Brain (organoid and tissue), 16 donors: ENCODE measurements at places on chromosomes 1 and 21. TPM values are rescaled to one million over a fixed set of nuclear protein-coding genes. Genes with fewer than 3 reads are reported as not detected.

DNA sequence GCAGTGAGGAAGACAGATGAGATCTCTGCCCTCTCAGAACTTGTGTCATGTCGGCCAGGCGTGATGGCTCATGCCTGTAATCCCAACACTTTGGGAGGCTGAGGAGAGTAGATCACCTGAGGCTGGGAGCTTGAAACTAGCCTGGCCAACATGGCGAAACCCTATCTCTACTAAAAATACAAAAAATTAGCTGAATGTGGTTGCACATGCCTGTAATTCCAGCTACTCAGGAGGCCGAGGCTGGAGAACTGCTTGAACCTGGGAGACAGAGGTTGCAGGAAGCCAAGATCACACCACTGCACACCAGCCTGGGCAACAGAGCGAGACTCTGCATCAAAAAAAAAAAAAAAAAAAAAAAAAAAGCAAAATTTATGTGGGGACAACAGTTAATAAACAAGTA, 40.9 kb upstream of the RALGPS2 start:
- no peak for DNase-seq

DNA sequence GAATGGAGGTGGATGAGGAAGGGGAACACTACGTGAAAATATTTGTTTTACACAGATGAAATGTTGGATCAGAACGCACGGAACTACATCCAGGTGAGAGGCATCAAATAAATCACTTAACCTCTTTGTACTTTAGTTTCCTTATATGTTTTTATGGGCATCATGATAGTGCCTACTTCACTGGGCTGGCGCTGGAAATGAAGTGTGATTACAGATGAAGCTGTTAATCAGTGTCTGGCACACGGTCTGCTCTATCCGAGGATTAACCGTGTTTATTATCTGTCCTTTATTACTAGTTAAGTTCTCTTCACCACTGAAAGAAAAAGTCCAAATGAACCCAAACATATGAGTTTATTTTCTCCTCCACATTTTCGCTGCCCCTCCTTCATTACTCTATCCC, 96.0 kb upstream of the TRABD2B start:
- no peak for DNase-seq

DNA sequence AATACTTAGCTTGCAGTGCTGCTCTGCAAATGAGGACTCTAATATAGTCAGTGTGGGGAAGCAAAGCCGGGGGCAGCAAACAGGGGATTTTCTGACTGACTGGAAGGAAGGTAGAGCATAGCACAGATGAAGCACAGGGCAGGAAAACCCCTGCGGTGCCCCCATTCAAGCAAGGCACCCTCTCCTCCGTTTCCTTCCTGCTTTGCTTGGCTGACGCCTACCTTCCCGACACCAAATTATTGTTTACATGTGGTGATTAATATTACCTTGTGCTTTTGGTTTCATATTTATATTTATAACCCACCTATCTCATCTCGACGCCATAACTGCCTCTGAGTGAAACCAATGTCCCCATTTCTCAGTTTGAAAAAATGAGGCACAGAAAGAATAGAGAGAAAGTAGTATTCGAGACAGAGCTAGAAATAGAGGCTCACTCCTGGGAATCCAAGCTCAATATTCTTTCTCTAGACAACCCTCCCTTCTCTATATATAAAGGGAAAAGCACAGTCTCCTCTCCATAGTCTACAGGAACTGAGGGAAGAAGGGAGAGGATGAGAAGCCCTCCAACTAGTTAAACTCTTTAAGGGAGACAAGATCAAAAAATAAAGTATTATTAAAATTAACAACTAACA, 41.3 kb downstream of the PIK3C2B start:
- no peak for DNase-seq

The PGLYRP4 gene
- not detected for polyA plus RNA-seq

The DIO1 gene
- polyA plus RNA-seq = not detected

GRCh38 chr1:188170411-188170810, 1341.7 kb downstream of the PLA2G4A start:
- DNase-seq = peak; percentile 42

The SYT14 gene
- polyA plus RNA-seq = 2.6 TPM

GRCh38 chr21:44510508-44511218, 29.3 kb downstream of the KRTAP10-1 start:
- peak; percentile 17 for DNase-seq

DNA sequence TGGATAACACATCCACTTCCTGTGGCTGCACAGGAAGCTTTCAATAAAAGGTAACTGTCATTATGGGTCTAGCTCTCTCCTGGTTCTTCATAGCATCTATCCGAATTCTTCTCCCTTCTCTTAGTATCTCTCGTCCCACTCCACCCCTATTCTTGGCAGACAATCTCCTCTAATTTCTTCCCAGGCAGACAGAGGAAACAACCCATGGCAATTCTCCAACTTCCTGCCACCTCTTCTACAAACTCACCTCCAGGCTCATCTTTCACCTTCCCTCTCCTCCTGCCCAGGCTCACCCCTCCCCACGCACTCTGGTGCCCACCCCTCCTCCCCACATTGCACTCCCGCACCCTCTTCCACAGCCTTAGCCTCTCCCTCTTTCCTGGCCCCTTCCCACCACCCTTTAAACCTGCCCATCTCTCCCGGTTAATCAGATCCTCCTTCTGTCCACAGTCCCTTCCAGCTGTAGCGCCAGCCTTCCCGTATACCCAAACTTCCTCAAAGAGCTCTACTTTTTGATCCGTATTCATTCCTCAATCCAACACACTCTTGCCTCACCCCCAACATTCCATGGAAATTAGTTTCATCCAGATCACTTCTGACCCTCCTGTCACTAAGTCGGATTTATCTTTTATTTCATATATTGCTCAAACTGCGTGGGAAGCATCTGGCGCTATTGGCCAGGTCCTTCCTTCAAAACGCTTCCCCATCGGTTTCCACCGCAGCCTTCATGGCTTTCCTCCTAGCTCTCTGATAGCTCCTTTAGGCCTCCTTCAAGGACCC, 25.9 kb downstream of the SHISA4 start:
- no peak for DNase-seq

DNA sequence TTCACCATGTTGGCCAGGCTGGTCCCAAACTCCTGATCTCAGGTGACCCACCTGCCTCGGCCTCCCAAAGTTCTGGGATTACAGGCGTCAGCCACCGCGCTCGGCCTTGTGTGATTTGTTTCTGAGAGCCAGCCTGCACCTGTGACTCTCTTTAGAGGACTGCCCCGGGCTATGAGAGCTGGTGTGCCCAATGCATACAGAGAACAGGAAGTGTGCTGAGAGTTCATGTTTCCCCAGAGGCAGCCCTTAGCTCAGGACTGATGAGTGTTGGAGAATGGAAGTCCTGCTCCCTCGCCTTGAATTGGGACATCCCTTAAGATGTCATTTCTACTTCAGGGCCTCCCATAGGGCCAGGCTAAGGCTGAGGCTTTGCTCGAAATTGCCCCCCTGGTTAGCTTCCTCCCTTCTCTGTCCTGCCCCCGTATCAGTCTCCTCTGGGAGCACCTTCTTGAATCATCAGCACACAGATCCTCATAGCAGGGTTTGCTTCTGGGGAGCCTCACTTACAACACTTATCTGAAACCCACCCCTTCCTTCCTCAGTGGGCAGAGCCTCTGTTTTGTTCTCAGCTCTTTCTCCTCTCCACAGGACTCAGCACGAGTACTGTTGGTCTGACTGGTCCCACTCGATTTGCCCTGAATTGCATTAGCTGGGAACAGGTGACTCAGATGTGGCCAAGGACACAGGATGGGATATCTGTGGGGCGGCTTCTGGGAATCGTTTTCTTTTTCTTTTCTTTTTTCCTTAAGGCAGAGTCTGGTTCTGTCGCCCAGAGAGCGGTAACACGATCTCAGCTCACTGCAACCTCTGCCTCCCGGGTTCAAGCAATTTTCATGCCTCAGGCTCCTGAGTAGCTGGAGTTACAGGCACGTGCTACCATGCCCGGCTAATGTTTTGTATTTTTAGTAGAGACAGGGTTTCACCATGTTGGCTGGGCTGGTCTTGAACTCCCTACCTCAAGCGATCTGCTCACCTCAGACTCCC, 80.1 kb downstream of the UBIAD1 start:
- DNase-seq = no peak

- DNase-seq = no peak
Observed at GRCh38 chr1:233665575-233666270, 51.8 kb downstream of the KCNK1 start.

DNA sequence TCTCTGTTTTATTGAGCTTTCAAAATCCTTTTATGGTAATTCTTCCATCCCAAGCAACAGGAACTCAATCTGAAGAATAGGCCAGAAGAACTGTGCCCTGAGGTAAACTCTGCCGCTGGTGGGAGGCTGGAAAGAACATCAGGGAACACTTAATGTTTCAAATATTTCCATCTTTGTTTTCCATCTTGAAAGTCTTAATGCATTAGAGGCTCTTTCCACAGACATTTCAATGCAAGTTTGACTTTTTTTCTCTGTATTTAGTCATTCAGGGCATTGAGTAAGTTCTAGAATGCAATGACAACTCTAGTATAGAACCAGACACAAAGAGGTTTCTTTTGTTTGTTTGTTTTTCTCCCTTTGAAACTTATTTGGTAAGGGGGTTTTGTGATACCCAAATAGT, 61.5 kb downstream of the KIAA0040 start:
- DNase-seq = no peak

DNA sequence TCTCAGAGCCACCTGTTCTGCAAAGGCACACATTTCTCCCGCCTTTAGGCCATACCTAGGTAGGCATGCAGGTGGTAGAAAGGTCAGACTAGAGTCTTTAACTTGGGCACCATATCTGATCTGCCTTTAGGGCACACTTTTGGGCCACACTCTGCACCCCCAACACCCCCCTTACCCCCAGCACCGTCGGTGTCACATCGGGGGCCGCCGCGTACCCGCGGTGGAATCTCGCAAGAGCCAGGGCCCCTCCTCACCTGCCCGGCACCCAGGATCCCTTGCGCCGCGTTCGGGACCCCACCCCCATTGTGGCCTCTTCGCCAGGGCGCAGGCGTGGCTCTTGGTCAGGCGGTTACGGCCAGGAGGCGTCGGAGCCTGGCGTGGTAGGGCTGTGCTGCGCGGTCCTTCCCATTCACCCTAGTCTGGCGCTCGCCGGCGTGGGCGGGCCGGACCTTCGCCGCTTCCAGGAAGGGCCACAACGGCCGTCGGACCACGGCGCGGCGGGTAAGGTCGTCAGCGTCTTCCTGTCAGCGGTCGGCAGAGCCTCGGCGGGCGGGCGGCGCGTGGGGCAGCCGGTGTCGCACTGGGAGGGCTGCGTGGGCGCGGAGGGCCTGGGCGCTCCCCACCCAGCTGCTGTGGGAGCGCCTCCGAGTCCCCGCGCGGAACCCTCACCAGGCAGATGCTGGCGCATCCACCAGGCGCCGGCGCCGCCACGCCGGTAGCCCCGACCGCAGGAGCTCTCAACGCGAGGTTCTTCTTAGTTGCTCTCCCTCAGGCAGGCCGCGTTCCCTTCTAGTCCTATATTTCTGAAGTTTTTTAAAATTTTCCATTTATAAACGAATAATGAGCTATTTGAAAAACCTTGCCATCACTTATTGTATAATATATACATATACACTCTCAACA, at the start of gene DNAH14:
Gene DNAH14 (plus strand): TSS at position 341 of the 903 bp plus-strand sequence. CDS start 23,028 bp downstream, outside the sequence.
- DNase-seq = peak; percentile 78

The LRRC71 gene
- not detected for polyA plus RNA-seq

DNA sequence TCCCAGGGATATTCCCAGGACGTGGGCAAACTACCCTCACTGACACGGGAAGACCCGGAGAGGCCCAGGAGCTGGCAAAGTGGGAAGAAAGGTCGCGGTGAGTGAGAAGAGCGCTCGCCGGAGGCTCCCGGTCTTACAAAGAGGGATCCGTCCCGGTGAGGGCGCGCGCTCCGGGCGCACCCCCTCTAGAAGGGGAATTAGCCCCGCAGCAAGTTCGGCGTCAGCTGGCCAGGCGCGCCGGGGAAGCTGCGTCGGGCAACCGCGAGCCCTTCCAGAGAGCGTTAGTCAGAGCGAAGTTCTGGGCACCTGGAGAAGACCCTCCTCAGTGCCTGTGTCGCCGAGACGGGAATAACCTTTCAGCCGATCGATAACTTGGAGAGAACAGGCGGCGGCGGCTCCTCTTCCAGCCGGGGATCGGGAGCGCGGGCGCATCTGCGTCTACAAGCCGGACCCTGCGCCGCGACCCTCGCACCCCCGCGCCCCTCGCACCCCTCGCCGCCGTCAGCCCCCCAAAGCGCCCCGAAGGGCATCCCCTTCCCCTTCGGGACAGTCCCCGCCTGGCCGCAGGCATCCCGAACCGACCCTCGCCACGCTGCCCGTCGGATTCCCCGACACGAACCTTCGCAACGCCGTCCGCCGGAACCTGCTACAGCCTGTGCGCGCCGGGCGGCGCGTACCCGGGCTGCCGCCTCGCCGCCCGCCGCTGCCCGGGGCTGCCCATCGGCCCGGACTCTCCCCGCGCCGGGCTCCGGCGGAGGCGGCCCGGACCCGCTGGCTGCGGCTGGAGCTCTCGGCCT, 485 bp downstream of the SIPA1L2 start:
- peak; percentile 35 for DNase-seq

The HSPG2 gene
- 27.0 TPM for polyA plus RNA-seq

The BSND gene
- 0.08 TPM for polyA plus RNA-seq

GRCh38 chr21:41403966-41404365, 22.1 kb upstream of the MX1 start:
- no peak for DNase-seq

The CDCA8 gene
- polyA plus RNA-seq = 48.1 TPM

DNA sequence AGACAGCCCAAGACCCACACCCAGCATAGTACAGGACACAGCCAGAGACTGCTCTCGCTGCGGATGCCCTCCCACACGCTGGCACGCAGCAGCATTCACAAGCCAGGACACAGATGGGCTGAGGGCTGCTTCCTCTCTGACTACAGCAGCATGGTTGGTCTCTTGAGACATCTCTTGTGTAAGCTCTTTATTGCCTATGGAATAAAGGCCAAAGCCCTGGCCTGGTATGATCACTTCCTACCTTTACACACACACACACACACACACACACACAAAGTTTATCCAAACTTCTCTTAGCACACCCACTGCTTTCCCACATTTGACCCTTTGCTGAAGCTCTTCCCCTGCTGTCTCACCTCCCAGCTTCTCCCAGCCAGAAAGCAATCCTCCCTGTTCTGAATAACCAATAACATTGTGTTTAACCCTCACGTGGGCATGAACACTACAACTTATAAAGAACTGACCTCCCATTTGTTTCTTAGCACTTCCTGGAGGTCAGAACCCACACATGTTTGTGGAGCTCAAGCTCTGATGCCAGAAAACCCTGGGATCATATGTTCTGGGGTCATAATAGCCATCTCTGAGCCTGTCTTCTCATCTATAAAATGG, 1.2 kb upstream of the LUZP1 start:
- DNase-seq = peak; percentile 44

DNA sequence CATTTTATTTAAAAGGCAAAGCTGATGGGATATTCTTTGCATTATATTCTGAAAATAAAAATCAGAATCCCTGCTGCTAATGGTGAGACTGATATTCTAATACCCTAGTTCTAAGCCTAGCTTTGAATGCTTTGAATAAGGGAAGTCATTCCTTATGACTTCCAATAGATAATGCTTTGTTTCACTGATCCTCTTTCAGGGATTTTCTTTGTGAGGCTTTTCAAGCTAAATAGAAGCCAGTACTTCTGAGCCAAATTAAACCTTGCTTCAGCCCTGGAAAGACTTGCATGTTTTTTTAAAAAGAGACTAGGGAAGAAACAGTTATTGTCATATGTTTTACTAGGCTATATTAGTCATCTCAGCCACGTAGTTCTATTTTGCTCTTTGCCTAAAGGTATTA, 68.5 kb upstream of the CACYBP start:
- DNase-seq = peak; percentile 43

The LCE2A gene
- not detected for polyA plus RNA-seq
